ENCODE measurements at places on chromosomes 13 and 19.

- DNase-seq: no peak
Observed at GRCh38 chr13:51679616-51680015, 95.4 kb downstream of the WDFY2 start.

- DNase-seq: no peak
Observed at GRCh38 chr13:85665286-85665685, 133.9 kb downstream of the SLITRK6 start.

- no peak for DNase-seq
Observed at GRCh38 chr19:13042443-13043130, 47.3 kb downstream of the NFIX start.

DNA sequence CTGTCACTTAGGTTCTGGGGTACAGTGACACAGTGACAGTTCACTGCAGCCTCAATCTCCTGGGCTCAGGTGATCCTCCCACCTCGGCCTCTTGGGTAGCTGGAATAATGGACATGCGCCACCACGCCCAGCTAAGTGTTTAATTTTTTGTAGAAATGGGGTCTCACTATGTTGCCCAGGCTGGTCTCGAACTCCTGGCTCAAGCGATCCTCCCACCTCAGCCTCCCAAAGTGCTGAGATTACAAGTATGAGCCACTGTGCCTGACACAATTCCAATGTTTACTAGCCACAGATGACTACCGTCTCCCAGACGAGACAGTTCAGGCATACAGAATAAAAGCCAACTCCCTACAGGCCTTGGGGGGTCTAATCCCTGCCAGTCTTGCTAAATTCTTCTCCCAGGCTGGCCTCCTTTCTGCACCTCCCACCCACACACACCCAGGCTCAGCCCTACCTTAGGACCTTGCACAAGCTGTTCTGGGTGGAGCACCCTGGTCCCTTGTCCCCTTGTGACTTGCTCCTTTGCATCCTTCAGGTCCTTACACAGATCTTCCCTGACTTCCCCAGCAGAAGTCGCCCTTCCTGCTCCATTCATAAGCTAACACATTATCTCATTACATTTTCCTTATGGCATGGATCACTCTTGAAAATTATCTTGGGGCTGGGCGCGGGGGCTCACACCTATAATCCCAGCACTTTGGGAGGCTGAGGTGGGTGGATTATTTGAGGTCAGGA, 106.4 kb downstream of the INSR start:
- DNase-seq: no peak

DNA sequence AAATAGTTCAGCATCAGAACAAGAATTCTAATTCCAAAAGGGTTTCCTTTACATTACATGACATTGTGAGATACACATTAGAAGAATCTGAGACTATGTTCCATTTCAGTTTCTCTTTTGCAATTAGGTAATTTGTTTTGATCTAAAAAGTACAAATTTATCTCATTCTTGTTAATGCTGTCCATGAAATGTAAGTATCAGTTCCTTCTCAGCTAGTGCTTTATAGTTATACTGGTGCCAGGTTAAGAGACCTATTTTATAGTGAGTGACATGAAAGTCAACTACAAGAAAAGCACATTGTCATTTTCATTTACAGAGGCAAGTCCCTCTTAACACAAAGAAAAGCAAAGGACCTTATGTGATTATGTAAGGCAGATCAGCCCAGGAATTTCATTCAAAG, 43.9 kb downstream of the RCBTB2 start:
- no peak for DNase-seq

DNA sequence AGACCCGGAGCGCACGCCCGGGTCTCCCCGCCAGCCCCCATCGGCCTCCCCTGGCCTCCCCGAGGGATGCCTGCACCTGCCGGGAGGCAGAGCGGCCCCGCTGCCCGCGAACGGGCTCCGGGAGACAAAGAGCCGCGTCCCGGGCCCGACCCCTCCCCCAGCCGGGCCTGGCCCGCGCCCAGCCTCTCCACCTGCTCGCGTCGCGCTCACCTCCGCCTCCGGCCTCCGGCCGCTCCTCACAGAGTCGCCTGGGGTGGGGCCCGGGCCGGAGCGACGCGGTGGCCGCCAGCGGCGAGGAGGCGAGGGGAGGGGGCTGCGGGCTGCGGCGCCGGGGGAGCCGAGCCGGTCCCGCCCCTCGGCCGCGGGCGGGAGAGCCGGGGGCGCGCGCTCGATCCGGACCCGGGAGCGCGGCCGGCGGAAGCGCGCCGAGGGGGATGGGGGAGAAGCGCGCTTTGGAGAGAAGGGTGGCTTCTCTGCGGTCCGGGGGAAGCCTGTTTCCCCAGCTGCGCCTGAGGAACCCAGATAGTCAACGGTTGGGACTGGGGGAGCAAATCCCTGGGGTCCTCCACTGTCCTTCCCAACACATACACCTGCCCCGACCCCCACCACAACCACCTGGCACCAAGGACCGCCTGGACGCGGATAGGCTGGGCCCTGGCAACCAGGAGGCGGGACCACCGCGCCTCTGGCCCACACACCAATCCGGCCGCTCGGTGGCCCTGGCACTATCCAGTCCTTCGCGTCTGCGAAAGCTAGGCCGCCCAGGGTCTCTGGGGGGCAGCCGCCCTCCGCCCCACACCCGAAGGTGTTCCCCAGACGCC, at the start of gene PRR36:
Gene PRR36, minus strand, starts transcription at position 315 of the 821 bp plus-strand sequence. CDS start 701 bp downstream, outside the sequence.
- DNase-seq: no peak

GRCh38 chr13:30629527-30629926, 11.8 kb downstream of the USPL1 start:
- DNase-seq: no peak

- no peak for DNase-seq
Observed at GRCh38 chr19:10625762-10626138, 397 bp downstream of the SLC44A2 start.

DNA sequence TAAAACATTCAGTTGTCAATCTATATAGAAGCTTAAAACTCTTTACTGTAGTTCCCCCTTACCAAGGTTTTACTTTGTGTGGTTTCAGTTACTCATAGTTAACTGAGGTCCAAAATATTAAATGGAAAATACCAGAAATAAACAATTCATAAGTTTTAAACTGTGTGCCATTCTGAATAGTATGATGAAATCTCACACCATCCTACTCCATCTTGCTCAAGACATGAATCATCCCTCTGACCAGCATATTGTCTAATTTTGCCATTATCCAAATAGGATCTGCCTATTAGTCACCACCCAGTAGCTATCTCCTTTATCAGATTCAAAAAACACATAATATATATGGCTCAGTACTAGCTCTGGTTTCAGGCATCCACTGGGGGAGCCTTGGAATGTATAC, 22.4 kb downstream of the ZNF571 start:
- no peak for DNase-seq

GRCh38 chr13:30872685-30873461, 33.2 kb upstream of the MEDAG start:
- DNase-seq: no peak

DNA sequence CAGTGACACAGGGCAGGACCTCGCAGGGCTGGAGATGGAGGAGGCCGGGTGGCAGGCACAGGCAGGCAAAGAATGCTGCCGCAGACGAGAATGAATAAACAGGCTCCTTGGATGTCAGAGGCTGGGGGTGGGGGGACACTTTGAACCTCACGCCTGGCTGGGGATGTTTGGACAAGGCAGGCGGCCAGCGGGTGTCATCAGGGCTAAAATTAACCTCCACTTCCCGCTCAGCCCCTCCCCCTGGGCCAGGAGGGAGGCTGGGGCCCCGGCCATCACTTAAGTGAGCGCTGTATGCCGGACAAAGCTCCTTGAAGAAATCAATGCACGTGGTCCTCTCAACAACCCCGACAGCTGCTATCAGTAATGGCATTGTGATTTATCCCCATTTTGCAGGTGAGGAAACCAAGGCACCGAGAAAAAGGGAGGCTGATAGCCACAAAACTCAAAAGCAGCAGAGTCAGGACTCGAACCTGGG, 10.3 kb upstream of the FUT5 start:
- peak; percentile 64 for DNase-seq

DNA sequence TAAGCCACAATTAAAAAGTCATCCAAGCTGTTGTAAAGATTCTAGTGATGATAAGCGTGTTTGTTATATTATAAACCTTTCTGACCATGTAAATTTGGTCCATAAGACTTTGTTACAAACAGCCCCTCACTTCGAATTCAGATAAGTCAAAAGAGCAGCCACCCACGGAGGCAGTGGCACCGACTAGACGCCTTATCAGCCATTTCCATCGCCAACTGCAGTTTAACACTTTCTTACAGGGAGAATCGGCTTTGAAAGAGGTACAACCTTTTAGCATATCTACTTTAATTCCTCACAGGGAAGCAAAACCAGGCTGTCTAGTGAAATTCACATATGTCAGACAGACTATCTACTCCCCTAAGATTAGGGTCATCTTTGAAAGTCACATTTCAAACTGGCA, 47.5 kb downstream of the SOX21 start:
- no peak for DNase-seq

- no peak for DNase-seq
Observed at GRCh38 chr19:18858906-18859646, 27.3 kb downstream of the UPF1 start.

GRCh38 chr19:41128692-41129091, 14.5 kb downstream of the CYP2F1 start:
- DNase-seq: no peak

DNA sequence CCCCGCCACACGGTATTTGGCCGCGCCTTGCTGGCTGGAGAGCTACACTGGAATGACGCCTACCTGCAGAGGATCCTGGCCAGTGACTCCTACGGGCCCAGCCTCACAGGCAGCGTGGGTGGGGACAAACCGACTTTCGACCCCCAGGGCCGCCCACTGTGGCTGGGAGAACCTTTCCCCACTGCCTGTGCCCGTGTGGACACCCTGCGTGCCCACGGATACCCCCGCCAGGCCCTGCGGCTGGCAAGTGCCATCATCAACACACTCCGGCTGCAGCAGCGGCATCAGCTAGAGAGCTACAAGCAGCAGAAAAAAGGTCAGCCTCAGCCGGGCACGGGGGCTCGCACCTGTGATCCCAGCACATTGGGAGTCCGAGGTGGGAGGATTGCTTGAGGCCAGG, 19.3 kb downstream of the ZSWIM4 start:
- no peak for DNase-seq

GRCh38 chr13:99989276-99990125, 7.9 kb downstream of the ZIC2 start:
- DNase-seq: no peak
